ENCODE measurements at places on chromosomes 16 and 17.

DNA sequence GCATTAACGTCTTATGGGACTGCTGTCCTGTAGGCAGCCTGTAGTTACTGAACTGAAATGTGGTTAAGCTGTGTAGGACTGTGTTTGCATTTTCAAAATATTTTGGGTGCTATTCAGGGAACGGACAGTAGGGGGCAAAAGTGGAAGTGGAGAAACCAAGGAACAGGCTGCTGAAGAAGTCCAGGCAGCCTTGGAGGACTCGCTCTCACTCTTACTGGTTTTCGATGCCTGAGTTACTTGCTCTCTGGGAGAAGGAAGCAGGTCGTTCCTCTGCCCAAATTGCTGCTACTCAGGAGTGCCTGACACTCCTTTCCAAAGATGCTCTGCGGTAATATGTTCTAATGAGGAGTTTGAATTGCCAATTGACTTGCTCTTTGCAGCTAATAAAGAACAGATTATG, 64.5 kb upstream of the RBFOX1 start:
- no peak for DNase-seq

GRCh38 chr17:50289991-50290702, 15.9 kb downstream of the TMEM92 start:
- DNase-seq, result no peak

DNA sequence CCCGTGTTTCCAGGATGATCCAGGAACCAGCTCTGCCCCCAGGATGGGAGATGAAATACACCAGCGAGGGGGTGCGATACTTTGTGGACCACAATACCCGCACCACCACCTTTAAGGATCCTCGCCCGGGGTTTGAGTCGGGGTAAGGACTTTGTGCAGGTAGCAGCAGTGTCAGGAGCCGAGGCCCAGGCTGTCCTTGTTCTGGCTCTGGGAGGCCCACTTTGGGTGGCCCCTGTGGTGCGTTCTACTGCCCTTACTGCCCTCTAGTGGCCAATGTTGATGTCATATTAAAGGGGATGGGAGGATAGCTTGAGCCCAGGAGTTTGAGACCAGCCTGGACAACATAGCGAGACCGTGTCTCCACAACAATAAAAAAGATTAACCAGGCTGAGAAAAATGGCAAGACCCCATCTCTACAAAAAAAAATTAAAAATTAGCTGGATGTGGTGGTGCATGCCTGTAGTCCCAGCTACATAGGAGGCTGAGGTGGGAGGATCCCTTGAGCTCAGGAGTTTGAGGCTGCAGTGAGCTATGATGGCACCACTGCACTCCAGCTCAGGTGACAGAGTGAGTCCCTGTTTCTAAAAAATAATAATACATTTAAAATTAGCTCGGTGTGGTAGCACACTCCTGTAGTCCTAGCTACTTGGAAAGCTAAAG, 20.9 kb upstream of the CLEC18A start:
- DNase-seq, result no peak

- DNase-seq, result no peak
These were observed 197.3 kb upstream of the SDK2 start for GRCh38 chr17:73841431-73842060.

DNA sequence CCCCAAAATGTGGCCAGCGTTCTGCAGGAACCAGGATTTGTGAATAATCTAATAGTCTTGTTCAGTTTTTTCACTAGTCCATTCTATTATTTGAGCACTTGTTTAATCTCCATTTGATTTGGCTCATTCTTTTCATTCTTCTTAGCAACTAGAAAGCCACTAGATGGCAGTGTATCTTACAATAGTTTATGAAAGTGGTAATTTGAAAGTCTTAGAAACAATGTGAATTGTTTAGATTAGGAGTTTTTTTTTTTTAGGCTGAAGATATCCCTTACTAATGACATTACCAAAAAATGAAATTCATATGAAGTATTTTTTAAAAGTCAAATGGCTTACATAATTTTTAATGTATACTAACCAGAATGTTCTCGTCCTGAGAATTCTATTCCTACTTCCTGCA, 6.7 kb downstream of the ERI2 start:
- no peak for DNase-seq

GRCh38 chr17:83103200-83103942, 24.0 kb downstream of the METRNL start:
- DNase-seq, result no peak

GRCh38 chr17:49779739-49780231, 8.7 kb upstream of the KAT7 start:
- no peak for DNase-seq

- DNase-seq, result no peak
These were observed 4.5 kb upstream of the CCDC57 start for GRCh38 chr17:82217120-82217529.

DNA sequence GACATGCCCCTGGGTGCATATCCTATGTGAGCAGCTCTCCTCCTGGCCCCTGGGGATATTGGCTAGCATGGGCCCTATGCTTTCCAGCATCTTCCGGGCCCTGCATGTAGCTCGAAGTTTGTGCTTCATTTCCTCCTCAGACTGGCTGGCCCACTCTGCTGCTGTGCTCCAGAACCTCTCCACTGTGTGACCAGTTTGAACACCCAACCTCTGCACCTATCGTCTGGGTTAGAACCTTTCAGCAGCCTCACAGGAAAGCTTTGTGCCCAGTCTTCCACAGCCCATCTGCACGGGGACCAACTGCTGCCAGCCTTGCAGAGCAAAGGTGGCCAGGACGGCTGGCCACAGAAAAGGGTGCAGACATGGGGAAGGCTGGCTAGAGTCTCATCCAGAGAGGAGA, 10.2 kb upstream of the CLEC18B start:
- no peak for DNase-seq

DNA sequence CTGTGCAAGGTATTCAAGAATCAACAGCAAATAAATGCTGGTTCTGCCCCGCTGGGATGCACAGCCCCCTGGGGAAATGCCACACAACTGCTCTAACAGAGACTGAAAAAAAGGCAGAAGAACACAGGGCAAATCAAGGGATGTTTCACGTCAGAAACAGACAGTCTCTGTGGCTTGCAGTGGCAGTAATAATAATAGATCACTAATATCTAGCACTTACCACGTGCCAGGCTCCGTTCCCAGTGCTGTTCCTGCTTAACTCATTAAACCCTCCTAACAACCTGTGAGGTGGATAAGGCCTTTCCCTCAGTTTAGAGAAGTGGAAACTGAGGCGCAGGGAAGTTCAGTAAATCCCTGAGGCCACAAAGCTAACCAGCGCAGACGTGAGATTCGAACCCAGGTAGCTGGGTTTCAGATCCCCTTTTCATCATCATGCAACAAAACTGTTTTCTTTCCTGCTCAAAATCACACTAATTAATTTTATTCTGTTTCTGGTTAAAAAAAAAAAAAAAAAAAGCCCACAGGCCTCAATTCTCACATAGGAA, 36.7 kb downstream of the ARHGAP17 start:
- no peak for DNase-seq

DNA sequence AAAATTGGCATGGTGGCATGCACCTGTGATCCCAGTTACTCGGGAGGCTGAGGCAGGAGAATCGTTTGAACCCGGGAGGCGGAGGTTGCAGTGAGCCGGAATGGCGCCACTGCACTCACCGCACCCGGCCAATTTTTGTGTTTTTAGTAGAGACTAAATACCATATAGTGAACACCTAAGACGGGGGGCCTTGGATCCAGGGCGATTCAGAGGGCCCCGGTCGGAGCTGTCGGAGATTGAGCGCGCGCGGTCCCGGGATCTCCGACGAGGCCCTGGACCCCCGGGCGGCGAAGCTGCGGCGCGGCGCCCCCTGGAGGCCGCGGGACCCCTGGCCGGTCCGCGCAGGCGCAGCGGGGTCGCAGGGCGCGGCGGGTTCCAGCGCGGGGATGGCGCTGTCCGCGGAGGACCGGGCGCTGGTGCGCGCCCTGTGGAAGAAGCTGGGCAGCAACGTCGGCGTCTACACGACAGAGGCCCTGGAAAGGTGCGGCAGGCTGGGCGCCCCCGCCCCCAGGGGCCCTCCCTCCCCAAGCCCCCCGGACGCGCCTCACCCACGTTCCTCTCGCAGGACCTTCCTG, at the start of gene HBQ1:
HBQ1 (plus strand) TSS at position 359 of the 575 bp plus-strand sequence; CDS start at position 387, 28 bp downstream.
- no peak for DNase-seq
